ENCODE measurements at places on chromosomes 3 and 15.

GRCh38 chr15:93719921-93720351 lies 511.4 kb upstream of the MCTP2 start:
- no peak for DNase-seq

DNA sequence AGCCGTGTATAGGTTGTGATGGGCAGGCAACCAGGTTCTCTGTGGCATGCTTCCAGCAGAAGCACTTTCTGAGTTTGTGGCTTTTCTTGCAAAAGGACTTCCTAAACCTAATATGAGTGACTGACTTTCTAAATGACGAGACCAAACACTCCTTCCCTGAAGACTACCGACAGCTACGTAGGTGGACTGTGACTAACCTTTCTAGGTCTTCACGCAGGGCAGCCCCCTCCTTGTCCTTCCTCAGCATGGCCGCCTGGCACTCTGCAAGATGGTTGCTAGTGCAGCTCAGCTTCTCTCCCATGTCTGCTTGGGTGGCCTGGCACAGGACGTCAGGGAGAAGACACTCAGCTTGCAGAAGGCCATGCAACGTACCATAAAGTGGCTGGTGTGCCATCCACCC lies 20.9 kb downstream of the CXCR6 start:
- no peak for DNase-seq

GRCh38 chr3:72515941-72516340 lies 332.3 kb downstream of the SHQ1 start:
- DNase-seq, result no peak

GRCh38 chr15:43266834-43267233 lies at the start of gene TGM5:
TGM5 (minus strand) TSS chr15:43266928; CDS start chr15:43266849, 79 bp downstream.
- no peak for DNase-seq

DNA sequence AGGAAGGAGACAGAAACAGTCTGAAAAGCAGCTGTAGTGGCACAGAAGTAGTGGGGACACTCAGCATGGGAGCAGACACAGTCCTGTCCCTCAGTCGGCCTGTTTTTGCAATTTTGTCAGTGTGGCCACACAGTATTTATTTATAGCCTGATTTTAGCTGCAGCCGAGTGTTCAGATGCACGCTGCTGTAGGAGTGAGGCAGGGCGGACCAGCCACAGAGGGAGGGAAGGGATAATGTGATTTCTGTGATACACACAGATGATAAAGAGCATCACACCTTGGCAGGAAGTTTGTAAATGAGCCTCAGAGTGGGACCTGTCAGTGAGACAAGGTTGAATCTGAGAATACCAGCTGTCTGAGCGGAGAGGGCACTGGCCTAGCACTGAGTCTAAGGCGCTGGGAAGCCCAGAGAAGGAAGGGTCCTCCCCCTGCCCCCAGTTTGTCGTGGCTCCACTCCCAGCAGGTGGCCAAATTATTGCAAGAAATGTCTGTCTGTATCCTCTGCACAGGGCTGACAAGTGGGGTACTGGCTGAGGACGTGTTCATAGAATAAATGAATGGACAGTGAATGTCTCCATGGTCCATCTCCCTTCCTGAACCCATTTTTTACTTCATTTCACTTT lies 3.8 kb downstream of the PSTPIP1 start:
- DNase-seq, result no peak

DNA sequence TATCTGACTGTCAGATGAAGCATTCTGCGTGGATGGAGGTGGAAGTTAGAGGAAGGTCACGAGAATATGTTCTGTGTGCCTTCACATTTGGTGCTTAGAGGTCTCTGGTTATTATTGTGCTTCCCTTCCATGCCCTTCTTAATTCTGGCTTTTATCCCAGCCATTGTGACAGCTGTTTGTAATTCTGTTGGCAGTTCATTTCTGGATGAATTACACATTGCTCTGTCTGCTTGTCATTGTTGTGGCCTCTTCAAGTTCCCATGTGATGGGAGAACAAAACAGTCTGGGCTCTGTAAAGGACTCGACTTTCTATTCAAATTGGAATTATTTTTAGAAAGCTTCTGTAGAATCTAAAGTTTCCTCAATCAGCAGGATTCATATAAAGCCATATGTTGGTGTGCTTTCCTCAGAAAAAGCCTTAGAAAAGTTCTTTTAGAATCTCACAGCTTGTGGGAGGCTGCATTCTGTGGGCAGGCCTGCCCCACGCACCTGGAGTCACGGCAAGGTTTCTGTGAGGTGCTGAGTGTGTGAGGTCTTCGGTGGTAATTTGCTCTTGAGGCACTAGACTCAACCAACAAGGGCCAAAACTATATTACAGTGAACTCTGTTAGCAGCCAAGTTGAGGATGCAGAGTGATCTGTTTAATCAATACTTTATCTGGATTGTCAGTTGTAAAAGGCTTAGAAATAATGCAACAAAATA lies 397.4 kb upstream of the AZI2 start:
- no peak for DNase-seq

DNA sequence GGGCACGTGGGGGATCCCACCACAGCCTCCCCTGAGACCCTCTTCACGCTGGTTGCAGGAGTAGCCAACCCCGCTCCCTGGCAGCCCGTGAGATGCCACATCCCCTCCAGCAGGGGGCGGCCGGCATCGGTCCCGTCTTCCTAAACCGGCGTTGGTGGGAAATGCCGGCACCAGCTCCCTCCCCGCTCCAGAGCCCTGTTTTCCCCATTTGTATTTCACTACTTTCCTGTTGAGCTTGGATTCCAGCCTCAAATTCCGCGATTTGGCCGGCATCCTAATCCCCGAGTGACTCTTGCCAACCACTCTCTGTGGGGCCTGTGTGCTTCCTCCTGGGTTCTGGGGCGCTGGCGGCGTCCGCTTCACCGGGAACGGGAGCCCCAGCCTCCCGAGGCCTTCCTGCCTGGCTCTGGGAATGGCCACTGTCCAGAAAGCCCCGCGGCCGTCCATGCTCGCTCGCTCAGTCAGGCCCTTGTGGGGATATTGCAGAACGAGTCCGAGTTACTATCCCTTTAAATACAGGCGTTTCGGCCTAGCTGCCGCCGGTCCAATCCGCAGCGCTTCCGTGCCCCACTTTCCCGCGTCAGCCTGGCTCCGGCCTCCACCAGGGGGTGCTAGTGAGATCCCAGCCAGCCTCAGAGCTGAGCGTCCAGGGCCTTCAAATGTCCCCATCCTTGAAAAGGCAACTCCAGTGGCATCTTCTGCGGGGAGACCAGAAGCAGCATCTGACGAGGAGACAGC lies 8.1 kb upstream of the ADAMTS17 start:
- DNase-seq, result peak; percentile 79

GRCh38 chr15:99959326-99959725 lies 226.1 kb upstream of the LYSMD4 start:
- DNase-seq, result no peak

DNA sequence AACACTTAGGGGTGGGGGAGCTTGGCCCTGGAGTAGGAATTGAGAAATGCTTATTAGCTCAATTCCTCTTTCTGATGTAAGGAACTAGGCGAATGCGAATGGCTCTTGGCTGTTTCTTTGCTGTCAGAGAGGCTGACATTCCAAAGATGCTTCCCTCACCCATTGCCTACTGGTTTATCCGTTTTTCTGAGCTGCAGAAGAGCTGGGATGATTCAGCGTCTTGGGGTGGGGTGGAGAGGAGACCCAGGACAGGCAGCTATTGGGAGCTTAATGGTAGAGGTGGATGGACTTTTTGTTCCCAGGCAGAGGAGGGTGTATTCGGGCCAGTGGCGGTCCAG lies 9.8 kb downstream of the PLEKHO2 start:
- DNase-seq, result no peak

DNA sequence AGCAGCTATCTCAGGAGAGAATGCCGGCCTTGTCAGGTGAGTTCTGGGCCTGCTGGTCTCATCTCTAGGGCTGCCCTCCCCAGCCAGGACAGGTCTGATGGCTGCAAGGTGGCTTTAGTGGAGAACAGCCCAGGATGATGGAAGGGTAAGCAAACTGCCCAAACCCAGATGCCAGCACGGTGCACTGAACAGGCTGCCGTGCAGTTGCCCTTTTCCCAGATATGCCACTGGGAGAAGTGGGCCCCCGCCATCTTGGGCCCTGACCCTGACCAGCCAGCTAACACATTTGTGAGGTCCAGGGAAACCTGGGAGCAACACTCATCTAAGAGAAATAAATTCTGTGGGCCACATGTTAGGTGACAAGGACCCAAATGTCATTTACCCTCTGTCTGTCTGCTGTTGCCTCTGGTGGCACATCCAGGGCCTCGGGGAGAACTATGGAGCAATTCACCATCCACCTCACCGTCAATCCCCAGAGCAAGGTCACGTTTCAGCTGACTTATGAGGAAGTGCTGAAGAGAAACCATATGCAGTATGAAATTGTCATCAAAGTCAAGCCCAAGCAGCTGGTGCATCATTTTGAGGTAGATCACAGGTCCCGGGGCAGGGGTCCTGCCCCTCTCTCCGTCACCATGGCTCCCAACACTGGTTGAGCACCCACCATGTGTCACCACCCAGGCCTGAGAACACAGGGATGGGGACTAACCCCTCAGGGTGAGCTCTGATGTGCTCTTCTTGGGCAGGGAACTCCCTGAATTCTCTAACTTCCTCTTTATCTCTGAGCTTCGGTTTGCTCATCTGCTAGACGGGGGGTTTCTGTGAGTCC lies 1.8 kb downstream of the ITIH1 start:
- DNase-seq, result no peak

- DNase-seq, result no peak
Observed at GRCh38 chr15:71185706-71186105, 70.4 kb downstream of the THSD4 start.

DNA sequence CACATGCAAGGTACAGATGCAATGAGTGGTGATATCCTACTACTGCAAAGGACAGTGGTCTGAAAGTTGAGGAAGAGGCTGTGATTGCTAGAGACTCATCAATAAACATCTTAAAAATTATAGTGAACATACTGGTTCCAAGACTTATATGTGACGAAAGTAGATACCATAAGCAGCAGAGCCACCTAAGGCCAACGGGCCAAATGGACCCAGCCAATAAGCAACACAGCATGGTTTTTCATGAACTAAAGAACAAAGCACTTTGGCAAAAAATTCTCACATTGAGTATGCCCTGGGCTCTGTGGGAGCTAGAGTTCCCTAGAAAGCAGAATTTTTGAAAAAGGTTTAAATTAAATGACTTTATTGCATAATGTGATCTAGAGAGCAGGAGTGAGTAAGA lies 272.1 kb downstream of the SI start:
- no peak for DNase-seq

- DNase-seq, result no peak
Observed at GRCh38 chr15:67564021-67564967, 21.8 kb downstream of the MAP2K5 start.

DNA sequence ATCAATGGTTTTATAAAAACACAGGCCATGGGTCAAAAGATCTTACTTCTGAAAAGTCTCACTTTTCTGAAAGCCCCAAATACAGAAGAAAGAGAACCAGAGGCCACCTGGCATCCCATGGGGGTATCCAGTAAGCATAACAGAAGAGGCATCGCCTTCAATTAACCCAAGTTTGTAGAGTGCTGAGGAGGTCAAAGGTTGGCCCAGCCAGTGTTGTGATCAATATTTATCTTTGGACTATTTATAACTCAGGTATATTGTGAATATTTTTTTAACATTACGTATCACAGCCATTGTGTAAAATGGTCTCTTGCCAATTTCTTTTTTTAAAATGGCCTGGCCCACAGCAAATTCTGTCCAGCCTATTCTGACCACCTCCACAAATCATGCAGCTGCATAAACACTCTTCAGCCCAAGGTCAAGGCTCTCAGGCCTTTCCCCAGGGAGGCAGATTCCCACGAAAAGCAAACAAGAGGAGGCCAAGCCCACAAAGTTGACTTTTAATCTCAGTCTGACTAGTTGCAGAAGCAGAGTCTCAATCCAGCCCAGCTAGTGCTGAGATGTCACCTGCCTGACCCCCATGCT lies 26.2 kb upstream of the SPTBN5 start:
- peak; percentile 60 for DNase-seq

DNA sequence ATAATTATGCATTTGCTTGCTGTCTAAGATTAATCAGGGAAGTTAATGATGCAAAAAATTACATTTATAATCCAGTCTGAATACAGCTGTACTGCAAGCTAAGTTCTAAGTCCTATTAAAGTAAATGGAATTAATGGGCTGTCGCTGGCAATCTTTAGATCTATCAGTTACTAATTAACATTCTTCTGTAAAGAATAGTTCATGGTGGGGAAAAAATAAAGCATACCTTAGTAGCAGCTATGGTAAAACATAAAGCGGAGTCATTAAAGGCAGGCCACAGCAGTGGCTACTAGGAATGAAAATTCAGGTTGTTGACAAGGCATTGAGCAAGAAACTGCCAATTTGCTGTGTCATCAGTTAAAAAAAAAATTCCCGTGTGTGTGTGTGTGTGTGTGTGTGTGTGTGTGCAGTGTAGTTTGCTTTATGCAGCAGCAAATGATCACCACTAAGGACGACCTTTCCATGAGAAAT lies 129.8 kb downstream of the ZNF385D start:
- DNase-seq, result no peak

DNA sequence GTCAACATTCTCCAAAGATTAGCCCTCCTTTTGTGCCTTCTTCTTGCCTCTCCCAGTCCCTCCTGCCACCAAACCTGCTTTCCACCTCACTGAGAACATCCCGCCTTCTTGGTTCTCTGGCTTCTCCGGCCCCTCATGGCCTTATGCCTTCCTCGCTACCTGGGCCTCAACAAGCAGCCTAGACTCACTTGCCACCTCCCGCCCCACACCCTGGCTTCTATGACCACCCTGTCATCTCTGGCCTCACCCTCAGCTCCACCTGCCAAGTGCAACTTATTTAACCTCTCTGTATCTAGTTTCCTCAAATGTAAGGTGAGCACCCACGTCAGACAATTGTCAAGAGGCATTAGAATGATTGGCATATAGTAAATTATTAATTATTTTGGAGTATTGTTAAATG lies 68.8 kb upstream of the MEX3B start:
- DNase-seq, result no peak

DNA sequence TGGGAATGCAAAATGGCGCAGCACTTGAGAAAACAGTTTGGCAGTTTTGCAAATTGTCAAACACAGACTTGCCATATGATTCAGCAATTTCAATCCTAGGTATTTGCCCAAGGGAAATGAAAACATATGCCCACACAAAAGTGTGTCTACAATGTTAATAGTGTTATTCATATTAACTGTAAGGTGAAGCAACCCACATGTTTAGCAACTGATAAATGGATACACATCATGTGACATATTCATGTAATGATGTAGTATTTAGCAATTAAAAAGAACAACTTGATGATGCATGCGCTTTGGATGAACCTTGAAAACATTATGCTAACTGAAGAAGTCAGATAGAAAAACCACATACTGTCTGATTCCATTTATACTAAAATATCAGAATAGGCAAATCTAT lies 539.0 kb upstream of the PPP2R3A start:
- no peak for DNase-seq

GRCh38 chr3:72593881-72594397 lies 254.3 kb downstream of the SHQ1 start:
- no peak for DNase-seq

DNA sequence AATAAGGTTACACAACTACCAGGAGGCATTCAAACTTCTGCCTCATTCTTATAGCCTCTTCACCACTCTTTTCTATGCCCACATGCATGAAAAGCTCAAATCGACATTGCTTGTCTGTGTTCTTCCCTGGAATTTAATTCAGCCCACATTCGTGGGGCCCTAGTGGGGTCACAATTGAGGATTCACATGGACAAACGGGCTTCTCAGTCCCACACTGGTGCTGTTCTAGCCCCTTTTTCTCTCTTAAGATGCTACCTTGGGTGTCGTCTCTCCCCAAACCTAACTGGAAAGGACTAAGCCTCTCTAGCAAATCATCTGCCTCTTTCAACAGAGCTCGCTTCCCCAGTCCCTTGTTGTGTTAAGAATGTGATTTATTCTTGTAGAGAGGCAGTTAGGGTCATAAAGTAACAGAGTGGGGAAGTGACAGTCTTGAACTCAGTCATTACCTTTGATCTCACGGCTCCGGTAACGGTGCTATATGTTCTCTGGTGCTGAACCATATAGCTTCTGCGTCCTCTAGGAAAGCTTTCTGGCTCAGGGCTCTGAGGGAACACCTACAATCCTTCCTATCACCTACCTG lies 4.9 kb downstream of the LPP start:
- no peak for DNase-seq

Data from SHP77 (cell line).